Lower leg skin (tissue), 4 donors: ENCODE measurements at places on chromosomes 1 and 21. TPM values are rescaled to one million over a fixed set of nuclear protein-coding genes. Genes with fewer than 3 reads are reported as not detected.
A peak's percentile ranks its signal among the peaks of the same experiment; 100 is the strongest.

GRCh38 chr1:218942431-218942830 is 231.2 kb upstream of the LYPLAL1 start:
- no peak for DNase-seq

Gene PRRX1
- total RNA-seq = 18.8 TPM

DNA sequence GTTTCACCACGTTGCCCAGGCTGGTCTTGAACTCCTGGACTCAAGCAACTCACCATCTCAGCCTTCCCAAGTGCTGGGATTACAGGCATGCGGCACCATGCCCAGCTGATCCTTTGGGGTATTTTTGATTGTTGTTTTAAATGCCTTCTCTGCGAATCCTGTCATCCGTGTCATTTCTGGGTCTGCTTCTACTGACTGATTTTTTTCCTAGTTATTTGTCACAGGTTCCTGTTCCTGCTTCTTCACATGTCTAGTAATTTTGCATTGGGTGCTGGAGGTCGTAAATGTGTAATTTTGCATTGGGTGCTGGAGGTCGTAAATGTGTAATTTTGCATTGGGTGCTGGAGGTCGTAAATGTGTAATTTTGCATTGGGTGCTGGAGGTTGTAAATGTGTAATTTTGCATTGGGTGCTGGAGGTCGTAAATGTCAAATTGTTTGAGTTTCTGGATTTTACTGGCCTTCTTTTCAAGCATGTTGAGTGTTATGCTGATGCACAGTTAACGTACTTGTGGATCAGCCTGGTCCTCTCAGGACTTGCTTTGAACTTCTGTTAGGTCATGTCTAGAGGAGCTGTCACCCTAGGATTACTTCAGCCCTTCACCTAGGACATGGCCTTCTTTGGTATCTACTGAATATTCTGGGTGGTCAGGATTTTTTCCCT is 4.1 kb upstream of the ARHGEF16 start:
- DNase-seq = no peak

GRCh38 chr1:29860056-29860455 is 623.7 kb downstream of the PTPRU start:
- peak; percentile 9 for DNase-seq

Gene SMIM34
- total RNA-seq = 0.59 TPM

DNA sequence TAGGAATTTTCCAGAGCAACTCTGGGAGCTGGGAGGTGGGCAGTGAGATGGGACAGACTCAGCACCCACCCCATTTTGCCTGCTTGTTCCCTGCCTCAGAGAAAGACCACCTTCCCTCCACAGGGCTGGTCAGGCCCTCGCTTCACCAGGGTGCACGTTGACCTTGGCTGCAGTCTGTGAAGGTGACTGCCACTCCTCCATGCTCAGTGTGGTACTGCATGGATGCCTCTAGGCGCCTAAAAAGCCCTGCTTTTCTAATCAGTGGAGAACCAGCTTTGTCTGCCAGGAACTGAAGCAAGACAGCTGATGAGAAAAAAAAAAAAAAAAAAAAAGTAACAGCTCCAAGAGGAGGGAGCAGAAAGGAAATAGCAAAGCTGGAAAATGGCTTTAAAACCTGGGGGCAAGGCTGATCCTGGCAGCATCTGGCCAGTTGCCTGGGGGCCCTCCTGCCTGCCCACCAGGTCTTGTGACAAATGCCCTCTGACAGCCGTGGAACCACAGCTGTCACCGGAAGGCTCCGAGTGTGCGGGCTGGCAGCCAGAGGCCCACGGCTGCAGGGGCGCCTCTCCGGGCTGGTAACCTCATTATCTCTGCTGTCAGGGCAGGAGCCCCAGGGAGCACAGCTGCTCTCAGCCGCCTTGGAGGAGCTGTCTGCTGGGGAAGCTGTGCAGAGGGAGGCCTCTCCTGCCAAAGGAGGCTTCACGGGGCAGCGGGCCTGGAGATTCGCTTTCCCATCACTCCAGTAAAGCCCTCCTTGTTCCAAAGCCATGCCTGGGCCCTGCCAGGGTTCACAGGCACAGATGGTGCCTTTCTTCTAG is 13.7 kb downstream of the KIAA1614 start:
- no peak for DNase-seq

DNA sequence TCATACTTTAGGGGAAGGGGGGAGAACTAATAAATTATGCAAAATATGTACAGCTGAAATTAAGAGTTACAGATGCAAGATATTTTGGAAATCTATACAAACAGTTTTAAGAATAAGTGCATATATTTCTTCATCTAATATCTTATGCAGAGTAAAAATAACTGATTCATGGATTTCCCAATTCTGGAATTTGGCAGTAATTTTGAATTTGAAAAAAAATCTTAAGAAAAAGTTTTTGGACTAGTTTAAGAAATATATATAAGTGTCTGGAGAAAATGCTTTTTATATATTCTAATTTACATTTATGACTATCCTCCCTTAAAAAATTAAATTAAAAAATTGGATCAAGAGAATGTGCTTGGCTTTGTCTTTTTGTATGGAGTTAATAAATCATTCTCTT is 474.3 kb downstream of the BRINP3 start:
- no peak for DNase-seq

DNA sequence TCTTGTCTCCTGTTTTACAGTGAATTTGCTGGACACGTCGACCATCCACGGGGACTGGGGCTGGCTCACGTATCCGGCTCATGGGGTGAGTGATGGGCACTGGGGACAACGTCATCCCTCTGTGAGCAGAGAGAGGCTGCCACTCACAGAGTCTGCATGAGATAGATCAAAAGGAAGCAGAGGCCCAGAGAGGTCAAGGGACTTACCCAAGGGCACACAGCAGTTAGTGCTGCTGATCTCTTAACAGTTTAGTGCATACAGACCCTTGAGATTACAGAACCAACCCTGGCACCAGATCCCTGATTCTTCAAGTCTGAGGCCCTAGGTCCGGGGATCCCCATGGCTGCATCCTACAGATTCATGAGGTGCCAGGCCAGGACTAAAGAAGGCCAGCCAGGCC is 6.0 kb downstream of the EPHA8 start:
- DNase-seq = no peak

Gene BMP8B
- 1.5 TPM for total RNA-seq

- DNase-seq = peak; percentile 49
These were observed 66.6 kb downstream of the GABPA start for GRCh38 chr21:25801217-25802014.

GRCh38 chr1:179376223-179376622 is 10.5 kb downstream of the AXDND1 start:
- DNase-seq = no peak

DNA sequence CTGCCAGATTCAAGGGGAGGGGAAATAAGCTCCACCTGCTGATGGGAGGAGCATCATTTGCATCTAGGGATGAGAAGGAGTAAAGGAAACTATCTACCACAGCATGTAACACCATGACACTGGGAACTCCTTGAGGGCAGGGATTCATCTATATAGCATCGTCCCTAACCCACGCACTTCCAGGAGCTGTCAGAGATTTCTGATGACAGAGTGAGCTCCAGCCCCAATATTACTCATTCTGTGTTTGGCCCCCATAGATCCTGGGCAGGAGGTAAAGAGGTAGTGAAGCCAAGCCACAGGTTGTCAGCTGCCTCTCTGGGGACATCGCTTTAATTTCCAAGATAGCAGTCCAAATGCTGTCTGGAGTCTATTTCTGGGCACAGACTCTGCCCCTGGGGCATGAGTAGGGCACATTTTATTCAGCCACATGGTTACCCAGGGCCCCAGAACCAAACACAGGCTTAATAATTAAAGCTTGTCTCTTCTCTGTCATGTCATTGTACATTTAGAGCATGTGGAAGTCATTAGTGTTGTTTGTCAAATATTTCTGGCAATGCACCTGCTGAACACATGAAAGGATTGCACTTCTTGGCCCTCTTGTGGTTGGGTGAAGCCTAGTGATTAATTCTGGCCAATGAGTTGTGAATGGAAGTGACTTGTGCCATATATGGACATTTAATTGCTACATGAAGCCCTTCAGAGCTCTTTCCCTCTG is 105.9 kb upstream of the POU3F1 start:
- DNase-seq = no peak
